Neural progenitor cell (in vitro differentiated cells): ENCODE measurements at places on chromosomes 12 and 14. TPM values are rescaled to one million over a fixed set of nuclear protein-coding genes. Genes with fewer than 3 reads are reported as not detected.

- no peak overlapping the region for H3K27ac ChIP-seq
- H3K36me3 ChIP-seq, result no peaks in the 10 kb centered on the region
- H3K4me3 ChIP-seq, result no peak overlapping the region
- peak; percentile 68 for DNase-seq
- no peaks in the 10 kb centered on the region for H3K4me1 ChIP-seq
Measured at GRCh38 chr12:15227004-15227679, 5.9 kb upstream of the RERG start.

- no peaks in the 10 kb centered on the region for H3K36me3 ChIP-seq
- no peaks in the 10 kb centered on the region for H3K27me3 ChIP-seq
- H3K4me3 ChIP-seq, result no peak overlapping the region
- DNase-seq, result no peak
- no peak overlapping the region for H3K27ac ChIP-seq
Measured at GRCh38 chr12:99824900-99825542, 159.7 kb downstream of the ANKS1B start.

DNA sequence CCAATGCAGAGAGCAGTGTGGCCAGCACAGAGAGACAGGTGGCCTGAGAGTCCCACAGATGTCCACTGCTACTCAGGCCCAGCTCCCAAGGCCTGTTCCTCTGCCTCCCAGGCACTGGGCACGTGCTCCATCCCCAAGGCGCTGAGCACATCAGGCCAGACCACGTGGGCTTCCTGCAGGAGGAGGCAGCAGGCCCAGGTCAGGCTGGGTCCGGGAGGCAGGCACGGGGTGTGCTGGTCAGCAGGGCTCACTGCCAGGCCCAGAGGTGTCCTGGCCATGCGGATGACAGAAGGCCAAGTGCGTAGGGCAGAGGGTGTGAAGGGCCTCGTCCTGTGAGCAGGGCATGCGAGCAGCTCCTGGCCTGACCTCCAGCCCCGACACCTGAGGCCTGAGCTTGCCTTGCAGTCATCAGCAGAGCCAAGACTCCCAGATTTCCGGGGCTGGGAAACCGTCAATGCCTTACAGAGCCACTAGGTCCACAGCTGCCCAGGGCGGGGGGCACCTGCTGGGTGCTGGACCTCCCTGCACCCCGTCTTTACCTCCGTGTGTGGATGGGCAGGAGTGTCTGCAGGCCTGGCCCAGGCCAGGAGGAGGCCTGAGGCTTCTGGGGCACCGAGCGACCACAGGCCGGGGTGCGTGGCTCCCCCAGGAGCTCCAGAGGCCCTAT is 14.9 kb downstream of the TRMT61A start:
- no peak for DNase-seq
- H3K27me3 ChIP-seq, result no peaks in the 10 kb centered on the region
- peaks cover 45% of the 10 kb centered on the region for H3K4me1 ChIP-seq
- H3K36me3 ChIP-seq, result no peaks in the 10 kb centered on the region

DNA sequence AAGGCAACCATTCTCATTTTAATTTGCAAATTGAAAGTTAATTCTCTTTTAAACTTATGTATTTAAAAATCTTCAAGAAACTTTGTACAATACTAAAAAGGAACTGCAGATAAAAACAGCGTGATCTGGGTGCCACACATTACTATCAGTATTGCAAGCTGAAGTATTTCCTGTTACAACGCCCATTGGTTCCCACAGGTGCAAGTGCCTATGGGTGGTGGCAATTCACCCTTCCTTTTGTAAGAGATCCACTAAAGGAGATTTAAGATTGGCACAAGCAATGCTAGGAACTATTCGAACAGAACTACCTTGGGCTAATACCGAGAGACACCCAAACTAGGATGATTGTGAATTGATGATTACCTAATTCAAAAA is 13.2 kb downstream of the TAOK3 start:
- no peaks in the 10 kb centered on the region for H3K36me3 ChIP-seq
- no peaks in the 10 kb centered on the region for H3K27me3 ChIP-seq
- no peaks in the 10 kb centered on the region for H3K4me1 ChIP-seq

GRCh38 chr12:90173499-90174197 is 465.0 kb upstream of the ATP2B1 start:
- H3K36me3 ChIP-seq, result no peaks in the 10 kb centered on the region
- H3K4me1 ChIP-seq, result no peaks in the 10 kb centered on the region
- H3K27ac ChIP-seq, result no peak overlapping the region
- no peak for DNase-seq

GRCh38 chr12:66055837-66056319 is 74.7 kb downstream of the LLPH start:
- no peaks in the 10 kb centered on the region for H3K36me3 ChIP-seq
- no peaks in the 10 kb centered on the region for H3K4me1 ChIP-seq
- H3K27me3 ChIP-seq, result no peaks in the 10 kb centered on the region
- no peak for DNase-seq
- H3K27ac ChIP-seq, result no peak overlapping the region

DNA sequence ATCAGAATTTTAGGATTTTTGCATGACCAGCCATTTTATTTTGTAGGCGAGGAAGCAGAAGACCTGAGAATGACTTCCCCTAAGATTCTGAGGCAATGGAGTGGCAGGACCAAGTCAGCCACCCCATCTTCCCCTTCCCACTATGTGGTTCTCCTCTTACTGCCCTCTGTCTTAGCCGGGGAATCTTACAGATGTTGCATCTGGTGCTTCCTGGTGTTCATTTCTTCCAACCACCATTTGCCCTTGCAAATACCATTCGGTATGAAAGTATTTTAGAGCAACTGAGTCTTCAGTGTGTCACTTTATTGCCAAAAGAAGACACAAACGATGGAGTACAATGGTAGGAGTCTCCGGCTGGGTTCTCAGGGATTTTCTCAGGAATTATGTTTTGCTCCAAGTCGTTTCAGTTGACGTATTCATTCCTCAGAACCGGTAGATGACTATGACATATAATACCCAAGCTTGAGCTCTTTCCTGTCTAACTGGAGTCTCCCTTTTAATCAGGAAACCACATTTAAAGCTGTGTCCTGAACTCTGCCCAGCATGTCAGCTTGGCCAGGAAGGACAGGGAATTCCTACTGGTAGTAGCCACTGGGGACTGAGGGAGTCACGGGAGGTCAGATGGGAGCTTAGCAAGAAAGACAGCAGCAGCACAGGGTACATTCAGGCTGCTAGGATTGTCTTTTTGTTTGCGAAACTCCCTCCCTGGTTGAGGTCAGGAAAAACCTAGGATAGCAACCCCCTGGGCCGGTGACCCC is 87.0 kb downstream of the SAMD4A start:
- H3K4me3 ChIP-seq, result no peak overlapping the region
- H3K36me3 ChIP-seq, result no peaks in the 10 kb centered on the region
- H3K27ac ChIP-seq, result no peak overlapping the region

DNA sequence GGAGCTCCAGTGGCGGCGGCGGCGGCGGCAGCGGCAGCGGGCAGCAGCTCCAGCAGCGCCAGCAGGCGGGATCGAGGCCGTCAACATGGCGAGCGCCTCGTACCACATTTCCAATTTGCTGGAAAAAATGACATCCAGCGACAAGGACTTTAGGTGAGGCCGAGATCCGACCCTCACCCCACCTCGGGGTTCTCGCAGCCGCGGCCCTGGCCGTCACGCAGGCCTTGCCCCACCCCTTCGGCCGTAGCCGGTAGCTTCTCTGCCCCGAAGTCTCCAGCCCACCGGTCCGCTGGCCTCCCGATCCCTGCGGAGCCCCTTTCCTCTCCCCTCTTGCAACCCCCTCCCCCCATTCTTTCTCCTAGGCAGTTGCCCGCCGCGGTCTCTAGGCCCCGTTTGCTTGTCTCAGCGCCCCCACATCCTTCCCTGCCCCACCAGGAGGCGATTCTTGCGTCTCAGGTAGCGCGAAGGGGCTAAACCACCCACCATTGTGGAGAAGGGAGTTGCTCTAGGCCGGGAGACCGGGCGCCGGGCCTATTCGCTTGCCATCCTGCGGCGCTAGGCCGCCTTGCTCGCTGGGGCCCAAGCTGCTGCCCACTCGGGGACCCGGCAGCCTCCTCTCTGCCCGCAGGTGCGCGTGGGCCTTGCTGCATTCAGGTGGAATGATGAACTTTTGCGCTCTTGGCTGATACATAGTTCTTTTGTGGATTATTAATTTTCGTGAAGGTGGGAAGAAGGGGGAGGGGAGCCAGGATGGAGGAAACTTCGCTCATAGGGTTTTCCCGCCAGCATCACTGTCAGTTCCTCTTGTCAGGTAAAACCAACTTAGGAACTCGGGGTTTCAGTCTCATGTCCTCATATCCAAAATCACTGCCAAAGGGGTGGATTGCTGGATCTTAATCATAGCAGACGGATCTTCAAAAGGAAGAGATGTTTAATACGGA is 745 bp downstream of the CAND1 start:
- peak overlapping the region; percentile 91 for H3K4me3 ChIP-seq
- H3K36me3 ChIP-seq, result no peaks in the 10 kb centered on the region
- peaks cover 26% of the 10 kb centered on the region for H3K4me1 ChIP-seq
- peak; percentile 84 for DNase-seq
- no peaks in the 10 kb centered on the region for H3K27me3 ChIP-seq
- peak overlapping the region; percentile 91 for H3K27ac ChIP-seq

DNA sequence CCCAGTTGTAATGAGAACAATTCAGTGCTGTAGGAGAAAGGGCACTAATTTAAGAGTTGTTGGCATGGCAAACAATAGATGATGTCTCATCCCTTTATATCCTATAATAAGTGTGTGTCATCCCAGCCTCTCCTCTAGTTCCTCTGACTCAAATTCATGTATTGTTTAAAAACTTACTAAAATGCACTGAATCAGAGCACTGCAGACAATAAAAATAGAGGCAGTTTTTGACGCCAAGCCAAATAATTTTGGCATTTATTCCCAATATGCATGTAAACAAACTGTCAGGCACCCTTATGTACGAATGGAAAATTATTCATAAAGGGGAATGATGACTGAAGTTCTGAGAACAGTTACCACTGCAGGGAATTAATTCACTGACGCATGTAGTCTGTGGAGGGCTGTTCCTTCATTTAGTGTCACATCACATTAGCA is 57.9 kb upstream of the TMX1 start:
- H3K27me3 ChIP-seq, result no peaks in the 10 kb centered on the region
- peaks cover under 1% of the 10 kb centered on the region for H3K4me1 ChIP-seq
- H3K36me3 ChIP-seq, result no peaks in the 10 kb centered on the region
- H3K4me3 ChIP-seq, result no peak overlapping the region

- peaks cover 68% of the 10 kb centered on the region for H3K4me1 ChIP-seq
- no peak overlapping the region for H3K27ac ChIP-seq
- H3K36me3 ChIP-seq, result no peaks in the 10 kb centered on the region
Measured at GRCh38 chr14:64702493-64703394, 1.5 kb upstream of the PLEKHG3 start.

DNA sequence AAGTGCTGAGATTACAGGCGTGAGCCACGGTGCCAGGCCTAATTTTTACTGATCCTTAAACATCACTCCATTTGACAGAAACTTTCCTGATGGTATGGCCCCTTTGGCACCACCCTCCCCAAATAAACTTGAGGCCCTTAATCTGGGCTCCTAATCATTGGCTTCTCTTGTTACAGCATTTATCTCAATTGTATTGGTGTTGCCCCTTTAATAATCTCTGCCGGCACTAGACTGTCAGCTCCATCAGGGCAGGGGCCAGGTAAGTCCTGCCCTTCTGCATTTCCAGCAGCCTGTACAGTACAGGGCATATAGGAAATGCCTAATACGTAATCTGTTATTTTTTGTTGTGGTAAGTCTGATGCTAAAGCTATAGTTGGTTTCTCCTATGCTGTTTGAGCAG is 1.2 kb upstream of the IFT81 start:
- no peak overlapping the region for H3K27ac ChIP-seq
- peaks cover 4% of the 10 kb centered on the region for H3K36me3 ChIP-seq
- DNase-seq, result no peak
- peaks cover 7% of the 10 kb centered on the region for H3K27me3 ChIP-seq
- no peak overlapping the region for H3K4me3 ChIP-seq
- H3K4me1 ChIP-seq, result peaks cover 21% of the 10 kb centered on the region

DNA sequence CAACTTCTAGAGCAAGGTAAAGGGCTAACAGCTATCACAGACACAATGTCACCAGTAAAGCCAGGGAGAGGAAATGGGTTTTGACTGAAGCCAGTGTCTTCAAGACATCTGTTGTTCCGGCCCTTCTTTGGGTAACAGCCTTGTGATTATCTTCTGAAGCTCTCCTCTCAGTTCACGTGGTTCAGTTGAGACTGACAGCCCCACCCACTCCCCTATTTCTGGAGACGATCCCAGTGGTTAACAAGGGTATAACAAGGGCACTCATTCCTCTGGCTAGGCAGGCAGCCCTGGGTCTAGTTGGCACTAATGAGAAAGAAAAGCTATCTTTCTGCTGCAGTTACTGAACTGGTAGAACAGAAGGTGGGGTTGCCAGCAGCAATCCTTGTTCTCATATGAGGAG is 6.9 kb downstream of the GNPTAB start:
- no peaks in the 10 kb centered on the region for H3K36me3 ChIP-seq
- no peaks in the 10 kb centered on the region for H3K4me1 ChIP-seq
- no peak overlapping the region for H3K27ac ChIP-seq
- peak; percentile 70 for DNase-seq

GRCh38 chr12:31984806-31985591 is 25.8 kb downstream of the RESF1 start:
- no peaks in the 10 kb centered on the region for H3K27me3 ChIP-seq
- DNase-seq, result no peak
- no peak overlapping the region for H3K27ac ChIP-seq
- H3K36me3 ChIP-seq, result peaks cover 64% of the 10 kb centered on the region

The DACT1 gene
- 3.3 and 3.4 TPM in 2 replicates for total RNA-seq

The TBC1D30 gene
- total RNA-seq, result 9.4 and 9.7 TPM in 2 replicates
